Fibroblast of pulmonary artery (primary cell): ENCODE measurements at places on chromosomes 16 and 17.

DNA sequence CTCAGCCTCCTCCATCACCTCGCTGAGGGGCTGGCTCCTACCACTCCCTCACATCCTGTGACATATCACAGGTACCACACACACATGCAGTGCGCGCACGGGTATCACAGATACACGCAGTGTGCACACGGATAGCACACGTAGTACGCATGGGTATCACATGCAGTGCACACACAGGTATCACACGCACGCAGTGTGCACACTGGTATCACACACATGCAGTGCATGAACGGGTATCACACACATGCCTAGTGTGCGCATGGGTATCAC lies 30.1 kb downstream of the ACSF3 start:
- no peak for DNase-seq

- peak; percentile 18 for DNase-seq
Observed at GRCh38 chr16:88886845-88887521, 20.5 kb upstream of the PABPN1L start.

DNA sequence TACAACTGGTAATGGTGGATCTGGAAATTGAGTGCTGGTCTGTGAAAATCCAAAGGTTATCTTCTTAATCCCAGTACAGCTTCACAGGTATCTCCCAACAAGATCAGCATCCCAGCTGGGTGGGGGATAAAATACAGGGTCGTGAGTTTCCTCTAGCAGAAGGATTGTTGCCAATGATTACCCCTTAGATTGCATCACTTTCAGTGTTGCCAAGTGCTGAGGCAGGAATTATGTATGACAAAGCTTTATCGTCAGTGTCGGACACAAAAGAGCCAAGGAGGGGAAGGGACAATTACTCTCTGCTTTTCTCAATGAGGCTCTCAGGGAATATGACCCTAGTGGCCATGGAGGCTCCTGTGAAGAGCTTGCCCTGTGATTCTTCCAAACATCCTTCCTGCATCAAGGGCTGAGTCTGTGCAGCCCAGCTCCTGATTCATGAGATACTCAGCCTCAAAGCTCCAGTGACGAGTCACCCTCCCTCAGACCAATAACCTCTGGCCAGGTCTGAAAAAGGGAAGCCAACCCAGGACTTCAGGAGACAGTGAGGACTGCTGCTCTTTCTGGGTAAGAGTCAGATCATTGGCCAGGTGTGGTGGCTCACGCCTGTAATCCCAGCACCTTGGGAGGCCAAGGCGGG lies 15.0 kb downstream of the OR1F1 start:
- no peak for DNase-seq

GRCh38 chr17:31446195-31446967 lies 54.9 kb downstream of the RAB11FIP4 start:
- peak; percentile 8 for DNase-seq

- no peak for DNase-seq
Observed at GRCh38 chr17:74936470-74936799, 737 bp downstream of the OTOP3 start.

DNA sequence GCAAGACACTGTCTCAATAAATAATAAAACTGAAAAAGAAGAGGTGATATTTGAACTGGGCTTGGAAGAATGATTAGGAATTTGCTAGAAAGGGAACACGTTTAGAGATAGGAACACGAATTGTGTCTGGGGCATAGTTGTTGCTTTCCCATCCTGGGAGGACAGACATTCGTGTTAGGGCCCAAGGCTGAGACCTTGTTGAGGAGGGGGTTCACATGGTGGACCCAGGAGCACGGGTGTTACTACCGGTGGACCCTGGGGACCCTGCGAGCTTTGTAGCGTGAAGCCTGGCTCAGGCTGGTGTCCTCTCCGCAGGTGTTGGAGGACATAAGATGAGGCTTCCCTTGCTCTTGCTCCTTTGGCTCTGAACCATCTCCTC lies 1.2 kb downstream of the ACSF3 start:
- no peak for DNase-seq

DNA sequence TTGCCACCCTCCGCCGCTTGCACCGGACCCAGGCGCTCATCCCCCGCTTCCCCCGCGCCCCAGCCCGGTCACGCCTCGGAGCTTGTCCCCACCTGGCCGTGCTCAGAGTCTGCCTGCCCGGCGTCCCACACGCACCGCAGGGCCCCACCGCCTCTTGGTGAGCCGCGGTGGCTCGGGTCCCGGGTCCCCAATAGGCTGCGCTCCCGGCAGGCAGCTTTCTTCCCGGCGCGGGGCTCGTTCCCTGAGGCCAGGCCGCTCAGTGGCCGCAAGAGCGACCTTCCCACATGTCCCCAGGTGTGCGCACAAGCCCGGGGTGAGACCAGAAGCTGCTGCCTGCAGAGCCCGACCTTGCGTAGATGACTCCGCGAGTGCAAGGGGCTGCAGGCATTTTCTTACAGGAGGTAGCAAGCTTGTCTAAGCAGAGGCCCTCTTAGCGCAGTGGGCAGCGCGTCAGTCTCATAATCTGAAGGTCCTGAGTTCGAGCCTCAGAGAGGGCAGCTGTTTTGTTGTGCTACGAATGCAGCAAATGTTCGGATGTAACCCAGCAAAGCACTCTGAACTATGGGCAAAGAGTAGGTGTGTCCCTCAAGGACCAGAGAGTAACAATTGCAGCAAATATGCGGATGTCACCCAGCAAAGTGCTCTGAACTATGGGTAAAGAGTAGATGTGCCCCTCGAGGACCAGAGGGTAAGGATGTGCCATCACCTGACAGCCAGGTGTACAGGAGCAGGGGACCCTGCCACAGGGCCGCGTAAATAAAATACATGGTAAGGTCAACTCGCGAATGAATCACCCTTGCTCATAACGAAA lies 15.6 kb downstream of the TLE7 start:
- DNase-seq: peak; percentile 75

DNA sequence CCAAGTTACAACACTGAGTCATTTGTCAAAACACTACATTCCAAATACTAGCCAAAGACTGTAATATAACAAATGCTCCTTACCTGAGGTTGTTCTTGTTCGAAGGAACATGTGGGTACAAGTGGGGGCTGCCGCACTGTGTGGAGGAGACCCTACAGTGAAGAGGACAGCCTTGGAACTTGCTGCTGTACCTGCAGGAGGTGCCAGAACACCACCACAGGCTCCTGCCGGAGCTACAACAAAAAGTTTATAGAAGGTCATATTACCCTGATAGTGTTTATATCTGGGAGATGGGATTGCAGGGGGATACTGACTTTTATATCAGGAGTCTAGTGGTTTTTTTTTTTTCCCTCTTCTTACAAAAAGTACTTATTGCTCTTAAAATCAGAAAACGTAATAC lies 37.8 kb upstream of the ALDH3A1 start:
- no peak for DNase-seq

GRCh38 chr16:58490065-58490464 lies 9.9 kb upstream of the NDRG4 start:
- no peak for DNase-seq

- DNase-seq: no peak
Observed at GRCh38 chr16:2704166-2704982, 15.7 kb downstream of the PRSS27 start.

GRCh38 chr16:728131-728889 lies 1.4 kb downstream of the HAGHL start:
- peak; percentile 73 for DNase-seq

GRCh38 chr16:87734644-87735043 lies 31.1 kb downstream of the KLHDC4 start:
- DNase-seq: no peak

GRCh38 chr16:75257886-75258806 lies 6.7 kb upstream of the BCAR1 start:
- DNase-seq: no peak

DNA sequence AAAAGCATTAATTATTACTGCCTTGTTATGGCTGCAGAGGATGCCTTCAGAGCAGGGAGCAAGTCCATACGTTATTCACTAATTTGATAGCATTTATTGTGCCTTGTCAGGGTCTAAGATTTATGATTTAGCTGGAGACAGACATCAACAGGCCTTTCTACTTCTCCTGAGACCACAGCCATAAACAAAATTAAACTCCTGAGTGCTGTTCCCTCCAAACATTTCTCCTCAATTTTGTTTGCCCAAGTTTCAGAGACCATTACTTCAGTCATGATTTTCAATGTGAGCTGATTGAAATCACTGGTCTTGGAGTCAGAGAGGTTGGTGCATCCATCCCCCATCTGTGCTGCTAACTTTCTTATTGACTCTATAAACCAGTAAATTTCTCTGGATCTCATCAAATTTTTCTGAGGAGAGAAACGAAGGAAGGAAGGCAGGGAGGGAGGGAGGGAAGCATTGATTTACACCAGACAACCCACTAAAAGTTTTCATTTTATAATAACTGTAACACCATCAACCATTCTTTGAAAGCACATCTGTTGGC lies 423.6 kb upstream of the CDH11 start:
- DNase-seq: no peak

DNA sequence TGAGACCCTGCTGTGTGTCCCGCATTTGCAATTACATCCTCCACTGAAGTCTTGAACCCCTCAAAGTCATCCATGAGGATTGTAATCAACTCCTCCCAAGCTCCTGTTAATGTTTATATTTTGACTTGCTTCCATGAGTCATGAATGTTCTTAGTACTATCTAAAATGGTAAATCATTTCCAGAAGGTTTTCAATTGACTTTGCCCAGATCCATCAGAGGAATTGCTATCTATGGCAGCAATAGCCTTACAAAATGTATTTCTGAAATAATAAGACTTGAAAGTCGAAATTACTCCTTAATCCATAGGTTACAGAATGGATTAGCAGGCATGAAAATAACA lies 2.5 kb upstream of the C16orf87 start:
- DNase-seq: no peak

DNA sequence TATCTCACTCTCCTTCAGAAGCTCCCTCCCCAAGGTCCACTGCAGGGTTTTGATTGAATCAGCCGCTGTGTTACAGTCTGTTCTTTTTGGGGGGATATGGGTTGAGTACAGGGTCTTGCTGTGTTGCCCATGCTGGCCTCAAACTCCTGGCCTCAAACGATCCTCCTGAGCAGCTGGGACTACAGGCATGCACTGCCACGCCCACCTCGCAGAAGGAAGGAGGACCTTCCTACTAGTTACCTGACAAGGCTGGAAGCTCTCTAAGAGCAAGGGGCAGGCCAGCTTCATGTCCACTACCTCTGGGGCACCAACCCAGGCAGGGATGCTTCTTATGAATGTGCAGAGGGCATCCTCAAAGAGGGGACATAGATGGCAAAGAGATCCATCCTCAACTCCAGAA lies 1.9 kb upstream of the MMP28 start:
- DNase-seq: no peak

- no peak for DNase-seq
Observed at GRCh38 chr16:5073279-5073629, 1.6 kb downstream of the ALG1 start.
